ENCODE measurements at places on chromosomes 7 and 10.

- DNase-seq = no peak
Measured at GRCh38 chr7:111439977-111440376, 122.3 kb downstream of the IMMP2L start.

DNA sequence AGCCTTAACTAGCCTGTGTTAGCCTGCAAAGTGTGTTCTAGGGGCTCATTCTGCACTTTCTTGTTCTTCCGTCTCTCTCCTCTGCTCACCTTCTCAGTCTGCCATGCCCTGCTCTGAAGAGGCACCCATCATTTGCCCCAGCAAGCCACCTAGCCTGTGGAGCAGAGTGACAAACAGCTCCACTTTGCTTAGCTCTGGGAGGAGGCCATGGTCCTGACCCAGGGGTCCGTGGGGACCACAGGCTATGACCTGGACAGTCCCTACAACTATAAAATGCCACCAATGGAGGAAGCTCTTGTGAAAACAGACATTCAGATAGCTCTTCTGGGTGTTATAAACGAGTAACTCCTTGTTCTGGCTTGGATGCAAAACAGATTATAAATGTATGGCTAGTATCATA, 1029.6 kb downstream of the CNTNAP2 start:
- DNase-seq = no peak

DNA sequence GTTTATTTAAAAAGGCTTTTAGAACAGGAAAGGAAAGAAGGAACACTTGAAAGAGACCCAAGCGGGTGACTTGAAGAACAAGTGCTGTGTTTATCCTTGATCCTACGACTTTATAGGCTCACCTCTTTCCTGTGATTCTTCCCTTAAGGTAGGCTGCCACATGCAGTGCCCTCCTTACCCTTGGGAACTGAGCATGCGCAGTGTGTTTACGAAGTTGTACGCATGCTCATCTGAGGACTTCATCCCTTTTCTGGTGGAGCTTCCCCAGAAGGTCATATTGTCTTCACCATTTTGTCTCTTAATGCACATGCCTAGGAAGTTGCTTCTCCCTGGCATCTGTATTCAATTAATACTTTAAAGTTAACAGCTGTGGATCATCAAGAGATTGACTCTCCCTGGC, 49.9 kb upstream of the VOPP1 start:
- DNase-seq = no peak

DNA sequence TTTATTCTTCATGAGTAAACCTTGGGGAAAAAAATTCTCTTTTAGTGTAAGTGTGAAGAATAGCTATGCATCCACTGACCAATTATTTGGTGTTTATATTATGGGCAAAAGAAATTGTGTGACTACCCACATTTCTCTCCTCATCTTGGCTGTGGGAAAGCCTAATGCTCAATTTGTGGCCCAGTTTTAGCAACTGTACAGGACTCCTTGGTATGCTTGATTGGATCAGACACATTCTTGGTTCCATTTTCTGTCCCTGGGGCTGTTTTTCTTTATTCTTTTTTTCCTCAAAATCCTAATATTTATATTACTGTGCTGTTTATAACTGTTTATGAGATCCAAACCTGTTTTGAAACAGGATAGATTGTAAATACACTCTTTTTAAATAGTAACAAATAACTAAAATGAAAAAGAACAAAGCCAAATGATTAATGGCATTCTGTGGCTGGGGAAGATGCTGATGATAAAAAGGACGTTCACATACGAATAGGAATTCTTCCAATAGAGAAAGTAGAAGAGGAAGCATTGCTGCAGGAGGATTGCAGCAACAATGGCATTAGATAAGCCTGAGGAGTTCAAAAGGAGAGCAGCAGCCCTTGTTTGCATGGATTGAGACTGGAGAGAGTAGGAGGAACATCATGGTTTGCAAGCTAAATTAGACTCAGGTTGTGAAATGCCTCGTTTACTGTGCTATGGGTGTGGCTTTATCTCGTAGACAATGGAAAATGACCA, 580.5 kb downstream of the INHBA start:
- DNase-seq = no peak

DNA sequence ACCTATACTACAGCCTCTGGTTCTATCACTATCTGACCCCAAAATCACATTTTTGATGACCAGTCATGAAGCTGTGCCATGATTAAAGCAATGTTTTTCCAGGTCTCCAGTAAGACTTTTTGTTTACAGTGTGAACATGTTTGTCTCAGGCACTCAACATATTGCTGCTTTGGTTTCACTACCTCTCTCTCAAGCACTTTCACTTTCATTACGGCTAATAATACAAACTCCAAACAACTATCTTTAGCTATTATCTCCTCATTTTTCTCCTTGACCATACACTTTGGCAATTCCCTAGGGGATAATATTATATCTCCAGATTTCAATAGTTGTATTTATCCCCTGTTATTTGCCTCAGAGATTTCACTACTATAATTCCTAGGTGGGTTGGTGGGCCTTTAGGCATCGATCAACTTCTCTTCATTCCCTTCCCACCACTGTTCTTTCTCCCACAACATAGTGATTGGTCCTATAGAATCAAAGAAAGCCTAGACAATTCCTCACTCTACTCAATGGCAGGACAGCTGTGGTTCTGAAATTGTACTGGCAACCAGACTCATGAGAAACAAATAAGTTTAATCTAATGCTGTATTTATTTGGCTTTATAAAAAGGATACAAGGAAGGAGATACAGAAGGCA, 261.4 kb upstream of the ZWINT start:
- no peak for DNase-seq

DNA sequence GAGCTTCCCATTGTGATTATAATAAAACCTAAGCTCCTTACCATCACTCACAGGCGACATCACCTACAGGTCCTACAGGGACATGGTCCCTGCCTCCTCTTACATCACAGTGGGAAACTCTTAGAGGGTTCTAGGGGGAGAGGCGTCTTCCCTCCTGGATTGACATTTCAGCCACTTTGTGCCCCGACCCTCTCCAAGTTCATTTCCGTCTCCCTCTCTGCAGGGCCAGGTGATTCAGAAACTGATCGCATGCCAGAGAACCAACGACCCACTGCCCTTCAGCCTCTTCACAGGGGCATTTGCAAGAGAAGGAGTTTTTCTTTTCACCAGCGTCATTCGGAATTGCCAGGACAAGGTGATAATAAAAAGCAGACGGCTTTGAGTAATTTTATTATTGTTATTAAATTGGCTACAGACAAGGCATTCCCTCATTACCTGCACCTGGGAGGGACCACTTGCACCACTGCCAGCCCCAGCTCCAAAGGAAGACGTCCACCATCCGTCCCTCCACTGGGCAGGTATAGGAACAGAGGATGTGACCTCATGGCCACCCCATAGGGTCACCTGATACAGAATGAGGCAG, 85.8 kb upstream of the CUX1 start:
- DNase-seq = no peak

DNA sequence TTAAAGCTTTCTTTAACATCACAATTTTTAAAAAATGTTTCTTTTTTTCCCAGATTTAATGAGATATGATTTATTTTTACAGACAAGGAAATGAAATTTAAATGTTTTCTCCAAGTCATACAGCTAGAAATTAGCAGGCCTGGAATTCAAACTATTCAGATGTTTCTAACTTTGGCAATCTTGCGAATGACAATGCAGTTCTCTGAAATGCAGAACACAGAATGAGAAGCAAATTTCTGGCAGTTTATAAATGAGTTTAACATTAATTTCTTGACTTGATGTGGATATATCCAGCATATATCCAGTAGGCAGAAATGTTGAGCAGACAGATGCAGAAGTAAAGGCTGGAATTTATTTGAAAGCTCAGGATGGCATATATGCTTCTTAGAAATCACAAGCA, 227.5 kb downstream of the THSD7A start:
- DNase-seq = no peak

DNA sequence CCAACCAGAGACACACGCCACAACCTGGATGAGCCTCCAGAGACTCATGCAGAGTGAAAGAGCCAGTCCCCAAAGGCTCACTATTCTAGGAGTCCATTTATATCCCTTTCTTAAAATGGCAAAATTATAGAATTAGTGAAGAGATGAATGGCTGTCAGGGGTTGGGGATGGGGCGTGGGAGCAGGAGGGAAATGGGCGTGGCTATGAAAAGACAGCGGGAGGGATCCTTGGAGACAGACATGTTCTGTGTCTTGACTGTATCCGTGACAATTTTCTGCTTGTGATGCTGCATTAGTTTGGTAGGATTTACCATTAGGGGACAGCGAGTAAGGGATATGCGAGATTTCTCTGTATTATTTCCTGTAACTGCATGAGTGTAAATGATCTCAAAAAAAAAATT, 33.0 kb downstream of the FAM53B start:
- DNase-seq = no peak

GRCh38 chr7:66138994-66139752, 24.5 kb downstream of the CRCP start:
- DNase-seq = no peak

GRCh38 chr7:54814401-54814800, 55.4 kb upstream of the SEC61G start:
- no peak for DNase-seq

- no peak for DNase-seq
Measured at GRCh38 chr10:76041551-76041950, 610.1 kb downstream of the LRMDA start.

DNA sequence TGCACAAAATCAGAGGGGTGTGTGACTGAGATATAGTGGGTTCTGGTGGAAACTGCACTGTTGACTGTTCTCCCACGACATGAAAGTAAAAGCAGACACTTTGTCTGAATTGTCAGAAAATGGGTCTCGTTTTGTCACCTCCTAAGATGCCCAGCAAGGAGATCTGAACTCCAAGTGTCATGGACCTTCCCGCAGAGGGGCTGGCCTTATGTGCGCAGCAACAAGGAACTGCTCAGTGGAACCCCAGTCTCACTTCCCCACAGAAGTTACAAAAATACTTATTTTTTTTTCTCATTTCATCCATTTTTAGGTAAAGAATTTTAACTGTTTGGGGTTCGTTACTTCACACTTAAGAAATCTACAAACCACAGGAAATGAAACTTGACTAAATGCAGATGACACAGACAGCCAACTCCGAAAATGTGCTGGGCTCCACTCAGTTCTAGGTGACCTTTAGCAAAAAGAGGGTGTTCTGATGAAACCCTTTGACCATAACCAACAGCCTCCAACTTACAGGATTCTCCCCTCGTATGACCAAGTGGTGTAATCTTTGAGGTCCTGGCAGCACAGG, 115.0 kb downstream of the FAM107B start:
- no peak for DNase-seq

GRCh38 chr10:116704926-116705325, 37.4 kb downstream of the HSPA12A start:
- DNase-seq = no peak

DNA sequence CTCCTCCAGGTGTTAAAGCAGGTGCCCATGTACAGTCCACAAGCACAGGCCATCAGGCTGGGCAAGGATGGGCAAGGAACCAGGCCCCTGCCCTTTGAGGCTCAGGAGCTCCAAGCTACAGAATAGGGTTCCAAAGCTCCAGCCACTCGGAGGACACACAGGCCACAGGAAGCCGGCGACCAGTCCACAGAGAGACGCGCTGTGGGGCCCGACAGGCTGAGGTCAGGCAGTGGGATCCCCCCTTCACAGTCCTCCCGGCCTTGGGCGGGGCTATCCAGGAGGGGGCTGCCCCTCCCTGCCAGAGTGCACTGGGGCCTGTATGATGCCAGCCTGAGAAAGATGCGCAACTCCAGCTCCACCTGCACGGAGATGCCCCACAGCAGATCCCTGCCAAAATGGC, 34.0 kb downstream of the MAD1L1 start:
- DNase-seq = no peak
